Inflammatory macrophage treated with lipopolysaccharide for 4 hours (primary cell): ENCODE measurements at places on chromosomes 16 and 17.

GRCh38 chr16:16146380-16147315 lies 76.6 kb downstream of the ABCC6 start:
- DNase-seq, result no peak

GRCh38 chr16:50244504-50245416 lies 21.6 kb upstream of the ADCY7 start:
- DNase-seq, result no peak

GRCh38 chr17:63142836-63143235 lies 176.8 kb downstream of the TANC2 start:
- DNase-seq, result no peak

DNA sequence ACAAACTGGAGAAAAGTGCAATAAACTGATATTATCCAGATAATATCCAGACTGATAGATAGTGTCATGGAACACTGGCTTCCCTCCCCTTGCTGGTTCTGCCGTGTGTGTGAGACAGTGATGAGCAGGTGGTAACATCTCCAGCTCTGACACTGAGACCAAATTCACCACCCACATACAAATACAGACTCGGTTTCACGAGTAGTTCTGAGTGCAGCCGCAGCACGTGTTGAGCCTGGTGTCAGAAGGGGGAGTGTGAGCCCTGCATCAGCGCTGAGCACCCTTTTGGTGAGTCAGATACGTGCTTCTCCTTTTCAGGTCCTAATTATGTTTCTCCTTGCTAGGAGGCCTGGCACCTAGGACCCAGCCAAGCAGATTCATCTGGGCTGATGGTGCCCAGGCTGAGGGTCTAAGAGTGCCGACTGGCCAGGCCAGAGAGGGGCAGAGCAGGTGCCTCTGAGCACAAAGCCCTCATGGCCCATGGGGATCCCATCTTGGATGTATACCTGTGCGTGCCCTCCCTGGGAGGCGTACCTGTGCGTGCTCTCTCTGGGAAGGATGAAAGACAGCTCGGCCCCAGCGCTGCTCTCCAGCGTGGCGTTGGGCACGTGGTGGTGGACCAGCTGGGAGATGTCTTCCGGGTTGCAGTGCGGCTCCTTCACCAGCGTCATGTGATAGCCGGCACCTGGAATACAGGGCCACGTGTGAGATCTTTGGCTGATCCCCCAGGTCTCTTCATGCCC lies 27.3 kb upstream of the RNPS1 start:
- no peak for DNase-seq

GRCh38 chr16:13012601-13013000 lies 111.2 kb downstream of the SHISA9 start:
- DNase-seq, result no peak
